Breast epithelium (tissue), 4 donors: ENCODE measurements at places on chromosomes 1 and 21.

- DNase-seq, result no peak
Observed at GRCh38 chr1:42175314-42176054, 10.9 kb upstream of the GUCA2A start.

DNA sequence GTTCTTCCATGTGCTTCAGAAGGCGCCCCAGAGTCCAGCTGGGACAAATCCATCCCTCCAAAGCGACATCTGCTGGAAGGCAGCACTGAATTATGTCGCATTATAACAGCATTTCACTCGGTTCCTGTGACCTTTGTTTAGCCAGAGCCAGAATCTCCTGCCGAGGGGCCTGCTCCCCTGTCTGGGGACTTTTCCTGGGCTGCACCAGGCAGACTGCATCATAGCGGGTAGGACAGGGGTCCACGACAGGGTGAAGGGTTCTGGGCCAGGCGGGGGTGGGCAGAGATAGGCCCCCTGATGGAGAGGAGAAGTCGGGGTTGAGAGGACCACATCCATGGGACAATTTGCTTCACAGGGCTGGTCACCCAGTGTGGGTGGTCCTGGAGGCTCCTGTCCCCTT, 276.9 kb downstream of the MATN1 start:
- no peak for DNase-seq

GRCh38 chr1:31811605-31812004, 4.2 kb downstream of the SPOCD1 start:
- DNase-seq, result no peak

DNA sequence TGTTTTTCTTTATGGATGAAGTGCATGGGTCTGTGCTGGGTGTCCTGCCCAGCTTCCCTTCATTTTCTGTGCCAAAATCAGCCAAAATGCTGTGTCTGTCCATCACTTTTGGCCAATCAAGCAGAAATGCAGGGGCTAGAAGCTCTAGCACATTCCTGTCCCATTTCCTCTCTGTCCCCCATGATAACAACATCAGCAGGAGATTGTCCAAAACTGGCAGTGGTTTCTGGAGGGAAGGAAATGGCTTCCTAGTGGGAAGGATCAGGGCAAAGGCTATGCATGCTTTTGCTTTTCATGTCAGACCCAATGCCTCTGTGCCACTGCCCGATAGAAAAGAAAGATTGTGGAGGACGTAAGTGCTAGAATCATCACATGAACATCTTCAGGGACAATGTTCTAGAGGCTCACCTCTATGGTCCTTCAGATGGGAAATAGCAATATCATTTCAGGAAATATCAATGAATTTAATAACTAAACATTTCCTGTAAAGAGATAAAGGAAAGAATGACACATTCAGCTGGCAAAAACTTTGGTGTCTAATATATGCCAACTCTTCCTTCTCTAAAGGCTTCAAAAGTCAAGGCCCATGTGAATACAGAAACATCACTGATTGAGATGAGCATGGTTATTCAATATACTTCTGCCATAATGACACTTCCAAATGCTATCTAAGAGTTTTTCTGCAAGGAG, 107.5 kb downstream of the SETD4 start:
- DNase-seq, result no peak

GRCh38 chr1:85440612-85441011, 24.3 kb downstream of the DDAH1 start:
- DNase-seq, result no peak
